NCI-H524 treated with DMSO at 0.1 percent for 48 hours (cell line): ENCODE measurements at places on chromosomes 16 and 17.

DNA sequence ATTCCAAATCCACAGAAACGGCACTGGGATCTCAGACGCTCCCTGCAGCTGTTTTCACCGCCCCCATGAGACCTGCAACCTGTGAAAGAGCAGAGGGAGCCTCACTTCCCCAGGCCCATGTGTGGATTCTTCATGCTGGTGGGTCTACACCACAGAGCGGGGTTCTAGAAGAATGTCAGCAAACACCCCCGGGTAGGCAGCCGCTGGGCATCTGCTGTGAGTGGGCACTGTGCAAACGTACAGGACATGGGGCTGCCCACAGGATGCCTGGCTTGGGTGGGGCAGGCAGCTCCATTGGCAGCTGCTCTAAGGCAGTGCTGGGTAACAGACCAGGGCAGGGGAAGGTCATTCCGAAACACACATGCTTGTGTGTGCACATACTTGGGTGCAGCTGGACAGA, 174.9 kb downstream of the RBFOX3 start:
- no peak for DNase-seq

DNA sequence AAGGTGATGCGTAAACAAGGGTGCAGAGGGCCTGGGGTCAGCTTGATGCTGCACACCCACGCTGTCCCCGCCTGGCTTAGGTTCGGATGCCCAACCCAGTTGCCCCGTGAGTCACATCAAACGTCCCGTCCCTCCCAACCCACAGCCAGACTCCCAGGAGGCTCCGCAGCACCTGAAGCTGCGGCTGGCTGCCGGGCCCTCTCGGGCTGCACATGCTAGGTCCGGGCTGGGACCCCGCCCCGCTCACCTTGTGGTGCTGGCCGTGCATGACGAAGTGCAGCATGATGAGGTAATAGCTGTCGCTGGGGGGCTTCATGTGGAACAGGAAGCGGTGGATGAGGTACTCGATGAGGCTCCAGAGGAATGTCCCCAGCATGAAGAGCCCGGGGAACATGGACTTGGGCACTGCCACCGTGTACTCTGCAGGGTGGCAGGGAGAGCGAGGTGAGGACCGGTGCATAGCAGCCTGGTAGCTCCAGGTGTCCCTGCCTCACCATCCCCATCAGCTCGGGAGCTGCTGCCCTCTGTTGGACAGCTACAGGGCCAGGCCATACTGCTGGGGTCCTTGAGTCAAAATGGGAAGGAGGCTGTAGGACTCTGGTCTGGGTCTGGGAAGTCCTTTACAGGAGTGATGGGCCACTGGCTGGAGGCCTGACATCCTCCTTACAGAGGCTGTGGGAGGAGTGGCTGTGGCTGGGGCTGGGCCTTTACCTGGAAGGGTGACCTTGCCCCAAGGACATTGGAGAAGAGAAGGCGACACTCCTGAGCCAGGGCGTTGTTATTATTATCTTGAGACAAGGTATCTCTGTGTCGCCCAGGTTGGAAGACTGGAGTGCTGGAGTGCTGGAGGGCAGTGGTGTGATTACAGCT, 18.3 kb upstream of the MLKL start:
- DNase-seq, result no peak

DNA sequence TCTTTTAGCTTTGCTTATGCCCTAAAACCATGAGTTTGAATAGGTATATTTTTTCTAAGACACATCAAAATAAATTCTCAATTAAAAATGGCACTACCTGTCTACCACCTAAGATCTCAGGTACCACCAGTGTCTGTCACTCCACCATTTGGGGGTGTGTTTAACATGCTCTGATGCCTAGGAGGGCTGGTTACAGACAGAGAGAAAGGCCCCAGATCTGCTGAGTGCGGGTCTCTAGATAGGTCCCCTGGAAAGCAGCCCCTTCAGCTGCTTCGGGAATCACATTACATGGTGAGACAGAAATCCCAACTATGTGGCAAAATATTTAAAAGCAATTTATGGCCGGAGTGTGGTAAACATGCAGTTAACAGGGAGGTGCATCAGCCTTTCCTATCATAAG, 653 bp upstream of the VAC14 start:
- no peak for DNase-seq

- DNase-seq, result no peak
Measured at GRCh38 chr17:38702166-38702915, 2.7 kb upstream of the MLLT6 start.

- no peak for DNase-seq
Measured at GRCh38 chr16:87421003-87421912, 29.1 kb downstream of the MAP1LC3B start.

DNA sequence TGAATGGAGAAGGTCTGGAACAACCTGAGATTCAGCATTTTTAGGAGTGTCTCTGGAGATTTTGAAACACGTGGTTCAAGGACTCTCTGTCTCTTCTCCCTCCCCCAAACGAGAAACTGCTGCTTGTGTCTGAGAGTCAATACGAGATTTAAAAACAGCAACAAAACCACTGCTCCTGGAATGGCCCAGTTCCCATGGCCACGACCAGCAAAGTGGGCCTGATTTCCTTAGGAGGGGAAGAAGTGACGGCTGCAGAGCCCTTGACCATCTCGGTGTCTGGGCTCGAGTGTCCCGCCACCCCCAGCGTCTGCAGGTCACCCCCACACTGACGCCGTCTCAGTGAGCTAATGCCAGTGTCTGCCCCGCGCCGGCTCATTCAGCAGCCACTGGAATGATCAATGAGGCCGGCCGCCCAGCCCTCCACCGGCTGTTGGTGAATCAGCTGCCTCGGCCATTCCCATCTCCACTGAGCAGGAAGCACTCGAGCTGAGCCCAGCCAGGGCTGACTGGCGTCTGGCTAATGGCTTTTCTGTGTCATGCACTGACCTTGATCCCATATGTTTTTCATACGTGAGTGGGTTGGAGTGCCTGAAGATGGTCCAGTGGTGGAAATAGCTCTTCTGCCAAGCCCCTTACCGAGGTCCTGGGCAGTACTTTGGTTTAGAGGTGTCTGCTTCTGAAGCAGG, 151.8 kb downstream of the PITPNC1 start:
- DNase-seq, result peak; percentile 58

- DNase-seq, result peak; percentile 50
Measured at GRCh38 chr17:19387921-19388521, 1.0 kb upstream of the MFAP4 start.

DNA sequence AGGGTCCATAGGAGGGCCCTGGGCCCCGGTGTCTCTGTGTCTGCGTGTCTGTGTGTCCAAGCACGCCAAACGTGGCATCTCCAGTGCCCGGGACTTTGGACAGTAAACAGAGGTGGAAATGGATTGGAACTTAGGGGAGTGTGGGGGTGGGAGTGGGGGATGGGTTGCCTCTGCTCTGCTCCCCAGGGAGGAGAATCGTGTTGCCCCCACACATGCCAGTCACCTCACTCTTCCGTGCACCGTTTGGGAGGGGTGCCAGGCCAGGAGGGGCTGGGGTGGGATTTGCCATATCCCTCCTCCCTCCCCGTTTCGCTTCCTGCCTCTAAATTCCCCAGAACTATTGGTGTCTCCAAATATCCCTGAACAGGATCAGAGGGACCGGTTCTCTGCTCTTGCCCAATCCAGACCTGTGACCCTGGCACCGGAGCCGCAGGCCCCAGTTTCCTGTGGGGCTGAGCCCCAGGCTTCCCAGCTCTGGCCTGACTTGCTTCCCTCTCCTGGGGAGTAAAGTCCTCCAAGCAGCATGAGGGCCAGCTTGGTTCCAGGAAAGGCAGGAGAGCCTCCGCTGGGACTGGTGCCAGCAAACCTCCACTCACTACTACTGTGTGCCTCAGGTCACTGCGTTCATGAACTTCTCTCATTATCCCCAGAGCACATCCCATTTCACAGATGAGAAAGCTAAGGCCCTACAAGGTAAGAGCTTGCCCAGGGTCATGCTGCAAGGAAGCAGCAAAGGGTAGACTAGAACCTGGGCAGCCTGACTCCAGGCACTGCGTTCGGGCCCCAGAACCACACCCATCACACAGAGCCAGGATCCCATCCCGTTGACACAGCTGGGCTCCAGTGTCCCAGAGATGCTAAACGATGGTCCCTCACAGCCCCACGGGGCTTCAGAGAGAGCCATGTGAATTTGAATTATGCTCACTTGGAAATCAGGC, at the start of gene ASGR1:
ASGR1 (minus strand) TSS at position 54 of the 938 bp plus-strand sequence. CDS start 807 bp downstream, outside the sequence.
- no peak for DNase-seq

GRCh38 chr16:3027983-3028715, 4.3 kb downstream of the THOC6 start:
- DNase-seq, result no peak

DNA sequence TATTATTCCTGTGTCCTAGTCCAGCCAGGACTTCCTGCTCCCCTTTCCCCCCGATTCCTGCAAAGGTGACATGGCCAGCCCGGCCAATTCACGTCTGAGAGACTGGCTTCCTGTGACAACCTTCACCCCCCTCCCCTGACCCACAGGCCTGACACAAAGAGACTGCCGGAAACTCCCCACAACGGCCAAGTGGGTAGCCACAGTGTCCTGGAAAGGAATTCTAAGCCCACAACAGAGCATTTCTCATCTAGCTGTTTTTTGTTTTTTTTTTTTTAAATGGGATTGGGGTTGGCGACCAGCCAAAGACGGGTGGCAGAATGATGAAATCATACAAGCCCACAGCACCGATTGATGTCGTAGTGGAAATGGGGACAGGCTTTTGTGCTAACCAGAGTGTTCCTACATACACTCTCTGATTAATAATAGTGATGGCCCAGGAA, 2.8 kb upstream of the XAF1 start:
- DNase-seq, result no peak

DNA sequence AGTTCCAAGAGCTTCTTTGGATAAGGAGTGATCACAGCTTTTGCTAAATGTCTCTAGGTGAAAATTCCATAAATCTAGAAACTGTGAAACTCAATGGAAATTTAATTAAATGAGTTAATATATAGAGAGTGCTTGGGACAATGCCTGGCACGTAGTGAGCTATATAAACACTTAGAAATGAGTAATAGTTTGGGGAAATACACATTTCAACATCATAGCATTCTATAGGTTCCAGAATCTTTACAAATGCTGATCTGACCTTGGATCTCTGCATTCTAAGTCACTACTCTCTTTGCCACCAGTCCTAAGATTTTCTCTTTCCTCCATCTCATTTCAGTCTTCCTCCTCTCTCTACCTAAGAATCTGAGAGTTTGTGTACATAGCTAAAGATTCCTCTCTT, 175.6 kb downstream of the SOX9 start:
- no peak for DNase-seq

GRCh38 chr16:28081391-28081968, 18.0 kb upstream of the GSG1L start:
- DNase-seq, result peak; percentile 90

DNA sequence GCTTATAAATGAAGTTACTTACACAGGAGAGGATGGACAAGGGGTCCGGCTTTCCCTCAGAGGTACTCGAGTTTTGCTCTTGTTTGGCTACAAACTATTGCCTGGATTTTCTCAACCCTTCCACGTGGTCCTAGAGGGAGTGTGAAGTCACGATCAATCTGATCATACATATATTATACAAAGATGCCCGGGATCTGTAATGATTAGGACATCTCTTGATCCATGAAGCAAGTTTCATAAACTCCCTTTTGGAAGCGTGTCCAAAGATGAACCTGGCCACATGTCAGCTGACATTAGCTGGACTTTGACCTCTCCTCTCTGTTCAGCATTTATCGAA, 2.3 kb upstream of the CDH11 start:
- no peak for DNase-seq

GRCh38 chr16:57534881-57535658, 1.3 kb downstream of the CCDC102A start:
- DNase-seq, result no peak

- DNase-seq, result no peak
Measured at GRCh38 chr16:88727871-88728270, 21.6 kb downstream of the CTU2 start.

GRCh38 chr16:66528294-66528693, 21.6 kb downstream of the TK2 start:
- DNase-seq, result no peak
